Memory B cell (primary cell): ENCODE measurements at places on chromosomes 6 and 20.

- no peak for DNase-seq
These were observed 49.8 kb downstream of the MAP3K7 start for GRCh38 chr6:90537027-90537426.

- DNase-seq, result no peak
These were observed 383.9 kb upstream of the MMS22L start for GRCh38 chr6:97666889-97667288.

GRCh38 chr6:16669227-16669626 is 92.0 kb downstream of the ATXN1 start:
- no peak for DNase-seq

- no peak for DNase-seq
These were observed 1.1 kb downstream of the SYNJ2 start for GRCh38 chr6:157982563-157983405.

DNA sequence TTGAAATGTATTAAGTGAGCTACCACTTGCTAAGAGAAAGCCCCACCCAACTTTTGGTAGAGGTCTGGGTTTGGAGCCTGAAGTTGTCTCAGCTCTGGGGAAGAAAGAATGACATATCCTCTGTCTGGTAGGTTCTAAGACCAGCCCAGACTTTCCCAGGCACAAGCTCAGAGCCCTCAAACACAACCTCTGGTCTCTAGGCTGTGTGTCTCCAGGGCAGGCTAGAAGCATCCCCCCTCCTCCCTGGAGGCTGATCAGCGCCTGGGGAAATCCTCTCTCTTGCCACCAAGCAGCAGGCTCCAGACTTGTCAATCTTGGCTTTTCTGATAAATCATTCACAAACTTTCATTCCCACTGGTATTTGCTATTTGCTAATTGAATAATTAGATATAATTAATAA is 226.5 kb upstream of the CST7 start:
- DNase-seq, result no peak
